ENCODE measurements at places on chromosomes 12 and 14.

GRCh38 chr14:18656627-18657026, 55.7 kb downstream of the OR11H12 start:
- no peak for DNase-seq

DNA sequence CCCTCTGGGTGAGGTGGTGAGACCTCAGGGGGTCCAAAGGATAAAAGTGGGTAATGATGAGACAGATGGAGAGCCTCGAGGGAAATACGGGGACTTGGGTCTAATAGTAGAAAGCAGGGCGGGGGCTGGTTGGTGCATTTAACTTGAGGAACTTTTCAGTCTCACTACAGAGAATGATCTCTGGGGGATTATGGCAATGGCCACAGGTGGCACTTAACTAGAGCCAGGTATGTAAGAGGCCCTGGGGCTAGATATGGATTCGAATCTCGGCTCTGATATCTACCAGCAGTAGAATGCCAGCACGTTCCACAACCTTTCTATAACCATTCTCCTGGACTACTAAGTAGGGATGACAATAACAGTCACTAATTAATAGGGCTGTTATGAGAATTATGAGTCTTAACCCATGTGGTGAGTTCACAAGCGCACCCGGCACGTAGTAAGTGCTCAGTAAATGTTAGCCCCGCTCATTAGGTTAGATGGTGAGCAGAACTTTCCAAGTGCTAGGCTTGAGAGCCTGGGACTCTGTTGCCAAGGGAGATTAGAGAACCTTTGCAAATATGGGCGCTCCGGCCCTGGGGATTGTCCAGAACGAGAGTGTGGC, 888 bp upstream of the PLXNC1 start:
- no peak for DNase-seq

GRCh38 chr12:123973552-123974341, 732 bp downstream of the ZNF664 start:
- DNase-seq, result peak; percentile 34

GRCh38 chr12:93402333-93403311, 24.9 kb downstream of the NUDT4 start:
- no peak for DNase-seq

DNA sequence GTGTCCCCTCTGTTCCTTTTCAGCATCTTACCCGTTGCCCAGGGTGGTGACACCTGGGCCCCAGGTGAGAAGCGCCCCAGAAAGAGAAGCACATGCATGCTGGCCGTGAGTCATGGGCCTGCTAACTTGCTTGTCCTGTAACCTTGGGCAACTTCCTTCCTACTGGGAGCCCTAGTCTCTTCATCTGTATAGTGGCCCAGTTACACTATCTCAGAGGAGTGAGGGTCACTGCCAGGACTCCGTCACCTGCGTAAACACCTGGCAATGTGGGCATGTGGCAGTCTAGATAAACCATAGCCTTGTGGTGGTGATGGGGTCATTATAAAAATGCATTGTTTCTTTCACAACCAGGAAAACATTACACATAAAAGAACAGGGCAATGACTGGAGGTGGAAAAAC, 125.2 kb downstream of the SLC25A47 start:
- DNase-seq, result no peak

- no peak for DNase-seq
Measured at GRCh38 chr12:42097971-42098370, 46.7 kb downstream of the GXYLT1 start.

- DNase-seq, result no peak
Measured at GRCh38 chr12:132942611-132943010, 13.5 kb downstream of the ZNF605 start.

DNA sequence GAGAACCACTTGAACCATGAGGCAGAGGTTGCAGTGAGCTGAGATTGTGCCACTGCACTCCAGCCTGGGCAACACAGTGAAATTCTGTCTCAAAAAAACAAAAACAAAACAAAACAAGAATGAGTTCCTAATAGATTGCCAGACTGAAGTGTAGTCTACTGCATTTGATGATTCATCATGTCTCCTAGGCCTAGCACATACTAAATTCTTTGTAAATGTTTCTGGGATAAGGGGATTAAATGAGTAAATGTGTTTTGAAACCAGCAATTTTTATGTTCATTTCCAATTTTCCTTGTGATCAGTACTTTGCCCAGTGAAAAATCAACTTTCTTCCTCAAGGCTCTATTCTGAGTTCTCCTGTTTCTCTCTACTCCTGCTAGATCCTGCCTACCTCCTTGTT, 2.9 kb upstream of the DYRK2 start:
- no peak for DNase-seq

Measured in Caki2 (cell line).